ENCODE measurements at places on chromosomes 11 and 22. TPM values are rescaled to one million over a fixed set of nuclear protein-coding genes. Genes with fewer than 3 reads are reported as not detected.
A peak's percentile ranks its signal among the peaks of the same experiment; 100 is the strongest.

GRCh38 chr22:47052236-47053012 lies 290.0 kb downstream of the TBC1D22A start:
- no peak for DNase-seq

GRCh38 chr11:45238724-45239123 lies 47.4 kb downstream of the SYT13 start:
- no peak for DNase-seq

GRCh38 chr22:27293721-27294445 lies 507.7 kb downstream of the MN1 start:
- peak; percentile 22 for DNase-seq

DNA sequence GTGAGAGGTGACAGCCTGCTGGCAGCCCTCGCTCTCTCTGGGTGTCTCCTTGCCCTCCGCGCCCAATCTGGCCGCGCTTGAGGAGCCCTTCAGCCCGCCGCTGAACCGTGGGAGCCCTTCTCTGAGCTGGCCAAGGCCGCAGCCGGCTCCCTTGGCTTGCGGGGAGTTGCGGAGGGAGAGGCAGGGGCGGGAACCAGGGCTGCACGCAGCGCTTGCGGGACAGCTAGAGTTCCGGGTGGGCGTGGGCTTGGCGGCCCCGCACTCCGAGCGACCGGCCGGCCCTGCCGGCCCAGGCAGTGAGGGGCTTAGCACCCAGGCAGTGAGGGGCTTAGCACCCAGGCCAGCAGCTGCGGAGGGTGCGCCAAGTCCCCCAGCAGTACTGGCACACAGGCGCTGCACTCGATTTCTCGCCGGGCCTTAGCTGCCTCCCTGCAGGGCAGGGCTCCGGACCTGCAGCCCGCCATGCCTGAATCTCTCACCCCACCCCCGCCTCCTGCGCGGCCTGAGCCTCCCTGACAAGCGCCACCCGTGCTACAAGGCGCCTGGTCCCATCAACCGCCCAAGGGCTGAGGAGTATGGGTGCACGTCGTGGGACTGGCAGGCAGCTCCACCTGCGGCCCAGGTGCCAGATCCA lies 1526.1 kb downstream of the FAM181B start:
- DNase-seq = no peak

GRCh38 chr11:117724104-117724503 lies 72.9 kb downstream of the DSCAML1 start:
- no peak for DNase-seq

GRCh38 chr11:32396331-32396730 lies 39.0 kb downstream of the WT1 start:
- no peak for DNase-seq

DNA sequence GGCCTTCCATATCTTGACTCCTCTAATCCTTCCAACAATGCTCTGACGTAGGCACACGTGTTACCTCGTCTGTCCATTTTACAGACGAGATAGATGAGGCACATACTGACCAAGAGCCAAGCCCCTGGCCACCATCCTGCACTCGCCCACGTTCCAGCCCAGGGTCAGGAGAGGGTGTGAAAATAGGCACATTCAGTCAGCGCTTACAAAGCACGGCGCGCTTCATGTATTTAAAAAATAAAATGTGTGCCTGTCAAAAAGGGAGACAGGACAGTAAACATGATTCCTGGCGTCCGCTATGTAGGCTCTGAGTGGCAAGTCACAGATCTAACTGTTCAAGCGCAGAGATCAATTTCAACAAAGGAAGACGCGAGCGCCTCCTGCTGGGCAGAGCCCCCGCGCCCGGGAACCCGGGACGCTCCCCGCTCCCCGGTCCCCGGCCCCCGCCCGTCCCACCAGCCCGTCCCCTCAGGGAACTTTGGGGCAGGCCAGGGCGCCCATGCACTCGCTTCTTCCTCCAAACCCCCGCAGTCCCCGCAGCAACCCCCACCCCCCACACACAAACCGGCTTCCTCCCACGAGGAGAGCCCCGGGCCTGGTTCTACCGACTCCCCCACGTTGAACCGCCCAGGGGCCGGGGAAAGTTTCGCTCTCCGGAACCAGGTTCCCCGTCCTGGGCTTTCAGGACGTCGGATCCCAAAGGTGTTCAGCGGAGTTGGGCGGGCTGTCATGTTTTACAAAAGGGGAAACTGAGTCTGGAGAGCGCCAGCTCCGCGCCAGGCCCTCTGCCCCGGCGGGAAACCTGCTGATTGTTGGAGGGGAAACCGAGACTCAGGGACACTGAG lies 10.4 kb upstream of the C1QTNF6 start:
- peak; percentile 87 for DNase-seq

The OR8J1 gene
- total RNA-seq = not detected

The TMEM45B gene
- 11.6 TPM for total RNA-seq

GRCh38 chr11:2700415-2701211 lies 819 bp upstream of the KCNQ1OT1 start:
- peak; percentile 66 for DNase-seq

- no peak for DNase-seq
Measured at GRCh38 chr22:23414727-23415489, 165.2 kb downstream of the IGLL1 start.

GRCh38 chr22:26321469-26321913 lies 107.6 kb upstream of the ASPHD2 start:
- DNase-seq = no peak

The TMEM126A gene
- total RNA-seq = 17.1 TPM

The SLC25A18 gene
- 1.3 TPM for total RNA-seq

DNA sequence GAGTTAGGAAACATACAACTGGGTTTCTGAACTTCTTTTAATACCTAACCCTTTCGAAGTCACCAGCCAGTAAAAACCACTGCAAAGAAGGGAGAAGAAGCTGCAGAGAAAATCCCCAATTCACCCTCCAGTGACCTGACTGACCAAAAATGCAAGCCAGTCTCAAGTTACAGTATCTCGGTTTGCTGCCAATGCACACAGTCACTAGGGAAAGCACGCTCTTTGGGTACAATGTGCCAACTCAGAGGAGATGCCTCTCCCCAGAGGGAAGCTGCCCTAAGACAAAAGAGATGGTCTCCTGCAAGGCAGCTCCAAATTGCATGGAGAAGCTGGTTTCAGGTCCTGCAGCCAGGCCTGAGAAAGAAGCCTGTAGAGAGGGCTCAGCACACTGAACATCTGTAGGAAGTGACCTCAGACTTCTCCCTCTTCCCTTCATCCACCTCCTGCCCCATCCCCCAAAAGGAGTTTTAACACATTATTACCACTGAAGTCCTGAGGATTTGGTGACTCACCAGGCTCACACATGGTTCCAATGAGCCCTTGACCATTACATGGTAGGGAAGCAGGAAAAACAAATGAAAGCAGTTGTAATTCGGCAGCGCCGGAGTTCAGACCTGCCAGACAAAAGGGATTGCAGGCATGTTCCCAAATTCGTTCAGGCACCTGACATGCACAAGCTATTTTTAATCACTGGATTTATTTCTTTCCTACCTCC lies 90.1 kb downstream of the ETS1 start:
- DNase-seq = peak; percentile 68

The RFPL1 gene
- total RNA-seq = not detected

The SLC17A6 gene
- not detected for total RNA-seq

The TRIM3 gene
- 28.4 TPM for total RNA-seq
